ENCODE measurements at places on chromosomes 4 and X.
A peak's percentile ranks its signal among the peaks of the same experiment; 100 is the strongest.

GRCh38 chr4:140158365-140159030 lies 4.5 kb upstream of the MAML3 start:
- DNase-seq = no peak

DNA sequence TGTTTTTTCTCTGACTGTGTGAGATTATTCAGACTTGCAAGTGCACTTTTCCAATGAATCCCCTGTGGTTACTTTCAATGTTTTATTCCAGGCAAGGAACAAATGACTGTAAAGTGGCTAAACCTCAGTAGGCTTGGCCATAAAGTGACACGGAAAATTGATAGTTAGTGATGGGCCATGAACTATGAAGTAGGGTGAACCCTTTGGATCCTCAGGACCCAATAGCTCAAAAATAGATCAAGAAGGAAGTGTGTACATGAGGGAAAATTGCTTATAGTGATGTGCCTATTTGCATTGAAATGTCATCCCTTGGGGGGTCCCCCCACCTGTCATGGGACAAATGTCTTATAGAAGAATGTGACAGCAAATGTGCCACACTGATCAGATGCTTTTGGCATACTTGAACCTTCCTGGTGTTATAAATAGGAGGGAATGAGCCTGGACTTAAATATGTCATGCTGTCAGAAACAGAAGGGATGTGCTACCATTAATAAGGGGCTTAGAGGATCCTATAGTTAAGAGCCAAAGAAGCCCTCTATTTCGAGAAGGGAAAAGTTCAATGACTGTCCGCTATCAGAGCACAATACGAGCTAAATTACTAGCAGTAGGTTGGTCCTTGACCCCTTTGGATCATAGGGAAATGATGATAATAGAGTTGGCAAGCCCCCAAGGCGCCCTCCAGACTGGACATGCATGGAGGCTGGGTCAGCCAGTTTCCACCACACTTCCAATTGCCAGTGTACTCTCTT lies 30.3 kb downstream of the SLC16A2 start:
- no peak for DNase-seq

DNA sequence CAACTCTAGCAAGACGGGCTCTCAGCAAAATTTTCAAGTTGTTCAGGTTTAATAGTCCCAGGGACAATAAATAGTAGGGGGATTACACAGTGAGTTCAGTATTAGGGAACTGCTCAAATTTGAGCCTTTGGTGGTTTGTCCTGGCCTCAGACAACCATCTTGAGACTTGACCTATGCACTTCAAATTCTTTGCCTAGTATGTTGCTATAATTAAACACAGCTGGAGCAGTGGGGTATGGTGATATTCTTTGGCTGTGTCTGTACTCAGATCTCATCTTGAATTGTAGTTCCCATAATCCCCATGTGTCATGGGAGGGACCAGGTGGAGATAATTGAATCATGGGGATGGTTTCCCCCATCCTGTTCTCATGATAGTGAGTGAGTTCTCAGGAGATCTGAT lies 43.3 kb upstream of the TEX13A start:
- no peak for DNase-seq

- no peak for DNase-seq
These were observed 50.3 kb upstream of the OTUD4 start for GRCh38 chr4:145230726-145231125.

DNA sequence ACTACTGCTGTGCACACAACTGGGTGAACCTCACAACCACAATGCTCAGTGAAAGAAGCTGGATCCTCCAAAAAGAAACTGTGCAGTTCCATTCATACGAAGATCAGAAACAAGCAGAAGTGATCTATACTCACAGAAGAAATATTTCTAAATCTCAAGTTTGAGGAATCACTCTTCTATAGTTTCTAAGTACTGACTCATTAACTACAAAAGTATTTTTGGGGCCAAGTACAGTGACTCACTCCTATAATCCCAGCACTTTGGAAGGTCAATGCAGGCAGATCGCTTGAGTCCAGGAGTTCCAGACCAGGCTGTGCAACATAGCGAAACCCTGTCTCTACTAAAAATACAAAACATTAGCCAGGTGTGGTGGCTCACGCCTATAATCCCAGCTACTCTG lies 51.3 kb upstream of the RELL1 start:
- no peak for DNase-seq

DNA sequence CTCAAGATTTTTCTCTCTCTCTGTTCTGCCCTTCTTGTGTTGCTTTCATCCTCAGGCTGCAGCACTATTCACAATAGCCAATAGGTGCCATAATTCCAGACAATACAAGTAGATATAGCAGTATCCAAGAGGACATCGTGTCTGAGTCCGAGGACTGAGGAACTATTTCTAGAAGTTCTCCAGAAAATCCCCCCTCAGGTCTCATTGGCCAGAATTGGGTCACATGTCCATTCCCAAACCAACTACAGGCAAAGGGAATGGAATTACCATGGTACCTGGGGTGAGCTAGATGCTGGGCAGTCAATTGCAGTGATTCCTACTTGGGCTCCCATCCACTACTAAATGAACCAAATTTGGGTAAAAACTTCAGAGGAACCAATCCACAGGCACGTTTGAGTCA lies 301.9 kb upstream of the RASGEF1B start:
- DNase-seq = no peak

DNA sequence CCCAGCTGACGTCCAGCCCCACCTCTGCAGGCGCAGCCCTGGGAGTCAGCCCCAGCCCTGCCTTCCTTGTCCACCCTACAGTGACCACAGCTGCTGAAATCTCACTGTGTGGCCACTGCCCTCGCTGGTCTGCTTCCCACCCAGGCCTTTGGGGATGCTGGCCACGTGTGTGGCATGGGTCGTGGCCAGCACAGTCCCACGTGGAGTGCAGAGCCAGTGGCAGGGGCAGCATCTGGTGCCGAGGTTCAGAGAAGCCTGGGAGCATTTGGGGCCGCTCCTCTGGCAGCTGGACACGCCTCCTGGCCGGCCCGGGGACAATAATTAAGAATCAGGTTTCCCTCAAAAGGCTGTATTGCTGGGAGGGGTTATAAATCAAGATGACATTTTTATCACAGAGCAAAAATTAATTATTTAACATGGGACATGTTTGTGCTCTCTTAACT lies 92.1 kb downstream of the HMX1 start:
- no peak for DNase-seq

- DNase-seq = no peak
These were observed 78.9 kb upstream of the ZCCHC13 start for GRCh38 chrX:74225111-74225510.

GRCh38 chr4:35772291-35772690 lies 472.0 kb downstream of the ARAP2 start:
- no peak for DNase-seq

DNA sequence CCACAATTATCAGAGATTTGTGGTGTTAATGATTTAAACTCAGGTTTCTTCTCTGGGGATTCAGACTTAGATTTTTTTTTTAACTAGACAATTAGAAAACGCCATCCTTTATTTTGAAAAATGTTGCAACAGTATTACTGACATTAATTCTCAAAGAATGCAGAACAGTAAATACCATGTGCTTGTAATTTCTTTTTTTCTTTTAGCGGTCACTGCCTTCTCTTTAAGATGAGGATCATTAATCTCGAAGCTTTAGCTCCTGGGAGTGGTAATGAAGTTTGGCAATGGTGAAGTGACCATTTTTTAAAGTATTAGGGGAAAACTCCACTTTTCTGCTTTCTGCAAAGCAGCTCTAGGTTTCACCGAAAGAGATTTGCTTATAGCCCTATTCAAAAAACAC lies 164.0 kb upstream of the MBNL3 start:
- DNase-seq = no peak

GRCh38 chr4:128386761-128387599 lies 99.4 kb upstream of the PGRMC2 start:
- peak; percentile 90 for DNase-seq

DNA sequence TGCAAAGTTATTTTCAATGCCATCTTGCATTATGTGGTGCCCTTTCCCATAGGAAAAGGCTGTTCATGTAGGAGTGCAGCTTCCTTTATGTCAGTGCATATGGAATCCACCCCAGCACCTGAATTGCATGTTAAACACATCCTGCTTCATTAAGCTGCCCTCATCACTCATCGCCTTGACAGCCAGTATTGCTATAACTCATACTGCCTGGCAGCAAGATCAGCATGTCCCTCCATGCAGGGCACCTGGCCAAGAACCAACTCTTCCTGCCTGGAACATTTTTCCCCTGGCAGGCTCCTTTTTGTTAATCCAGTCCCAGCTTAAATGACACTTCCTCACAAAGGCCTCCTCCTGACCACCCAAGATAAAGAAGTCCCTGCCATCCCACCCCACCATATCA lies 23.5 kb upstream of the CA5B start:
- no peak for DNase-seq

GRCh38 chr4:56787380-56787779 lies 34.1 kb downstream of the SPINK2 start:
- DNase-seq = no peak

- no peak for DNase-seq
These were observed 142.7 kb upstream of the MAP3K15 start for GRCh38 chrX:19658030-19658429.

DNA sequence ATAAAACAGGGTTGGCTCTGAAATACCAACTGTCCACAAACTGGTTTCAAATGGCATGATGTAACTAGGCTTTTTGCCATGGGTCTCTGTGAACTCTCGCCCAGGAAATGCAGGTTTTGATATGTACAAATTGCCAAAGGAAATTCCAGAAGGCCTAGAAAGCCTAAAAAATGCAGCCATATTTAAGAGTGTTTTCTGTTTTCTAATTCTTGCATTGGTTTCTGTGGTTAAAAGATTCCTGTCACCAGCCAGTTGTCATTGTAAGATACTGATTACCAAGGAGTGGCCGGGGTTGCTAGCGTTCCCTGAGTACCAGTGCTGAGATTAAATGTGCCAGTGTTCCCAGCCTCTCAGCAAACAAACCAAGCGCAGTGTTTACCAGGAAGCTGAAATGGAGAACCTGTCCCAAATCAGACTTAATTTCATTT lies 53.9 kb upstream of the SORBS2 start:
- no peak for DNase-seq

GRCh38 chr4:18033111-18034085 lies 11.8 kb upstream of the LCORL start:
- no peak for DNase-seq

DNA sequence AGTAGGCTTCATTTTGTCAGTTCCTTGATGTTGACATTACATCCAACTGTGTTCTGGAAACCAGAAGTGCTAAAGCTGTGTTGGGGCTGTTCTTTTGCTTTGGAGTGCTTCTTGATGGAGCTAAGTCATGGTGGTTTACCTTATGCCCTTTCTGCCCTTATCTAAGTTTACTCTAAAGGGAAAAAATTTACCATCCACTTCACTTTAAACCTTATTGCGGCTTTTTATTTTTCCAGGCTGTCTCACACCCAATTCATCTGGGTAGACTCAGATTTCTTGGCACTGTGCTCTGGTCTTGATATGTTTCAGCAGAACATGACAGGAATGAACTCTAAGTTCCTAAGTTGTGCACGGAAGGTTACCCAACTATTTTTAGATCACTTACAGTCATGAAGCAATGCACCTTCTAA lies 104.7 kb upstream of the TTC29 start:
- no peak for DNase-seq

DNA sequence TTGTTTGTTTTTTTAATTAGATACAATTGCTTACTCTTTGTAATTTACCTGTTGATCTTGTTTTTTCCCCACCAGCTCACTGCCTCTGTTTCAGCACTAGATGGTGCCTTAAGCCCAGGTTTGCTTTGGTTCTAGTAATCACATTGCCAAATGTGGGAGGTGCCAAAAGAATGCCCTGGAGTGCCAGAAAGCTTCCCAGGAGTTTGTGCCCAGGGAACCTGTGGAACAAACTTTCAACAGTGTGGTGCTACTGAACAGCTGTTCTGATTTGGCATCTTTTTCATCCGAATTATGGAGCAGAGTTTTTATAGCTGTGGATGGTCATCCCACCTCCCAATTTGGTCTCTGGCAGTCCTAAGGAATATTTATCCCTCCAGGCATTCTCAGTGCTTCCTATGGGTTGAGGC lies 1000.7 kb downstream of the STIM2 start:
- peak; percentile 1 for DNase-seq

GRCh38 chr4:143420227-143420626 lies 83.6 kb downstream of the GAB1 start:
- DNase-seq = no peak

DNA sequence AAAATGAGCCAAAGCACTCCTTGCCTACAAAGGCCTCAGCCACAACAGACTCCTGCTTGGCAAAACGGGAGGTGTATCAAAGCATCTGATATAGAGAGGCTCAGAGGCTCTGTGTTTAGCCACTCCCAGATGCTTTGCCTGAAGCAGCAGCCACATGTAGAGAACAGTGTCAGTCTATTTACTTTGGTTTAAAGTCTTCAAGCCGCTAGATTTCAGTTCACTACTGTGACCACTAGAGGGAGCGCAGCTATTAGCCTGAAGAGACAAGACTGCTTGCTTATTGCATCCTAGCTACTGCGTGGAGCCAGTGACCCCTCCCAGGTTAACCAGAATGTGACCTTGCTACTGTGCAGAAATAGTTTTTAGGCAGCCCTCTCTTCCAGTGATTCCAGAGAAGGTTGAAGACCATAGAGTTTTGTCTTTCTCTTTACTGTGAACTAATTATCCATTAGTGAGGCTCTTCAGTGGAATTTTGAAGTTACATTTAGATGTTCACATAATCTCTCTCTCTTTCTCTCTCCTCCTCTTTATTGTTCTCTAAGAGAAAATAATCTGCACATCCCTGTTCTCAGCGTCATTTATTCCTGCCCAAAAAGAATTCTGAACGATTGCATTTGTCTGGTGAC lies 39.3 kb downstream of the BMP3 start:
- DNase-seq = peak; percentile 57

GRCh38 chr4:150337734-150338133 lies 244.2 kb upstream of the MAB21L2 start:
- DNase-seq = peak; percentile 54

- peak; percentile 76 for DNase-seq
These were observed 121.6 kb upstream of the FAT1 start for GRCh38 chr4:186845137-186845842.

- DNase-seq = no peak
These were observed 179.1 kb upstream of the NDST4 start for GRCh38 chr4:115292320-115293092.

- no peak for DNase-seq
These were observed 889.7 kb downstream of the PDHA2 start for GRCh38 chr4:96729641-96730040.

DNA sequence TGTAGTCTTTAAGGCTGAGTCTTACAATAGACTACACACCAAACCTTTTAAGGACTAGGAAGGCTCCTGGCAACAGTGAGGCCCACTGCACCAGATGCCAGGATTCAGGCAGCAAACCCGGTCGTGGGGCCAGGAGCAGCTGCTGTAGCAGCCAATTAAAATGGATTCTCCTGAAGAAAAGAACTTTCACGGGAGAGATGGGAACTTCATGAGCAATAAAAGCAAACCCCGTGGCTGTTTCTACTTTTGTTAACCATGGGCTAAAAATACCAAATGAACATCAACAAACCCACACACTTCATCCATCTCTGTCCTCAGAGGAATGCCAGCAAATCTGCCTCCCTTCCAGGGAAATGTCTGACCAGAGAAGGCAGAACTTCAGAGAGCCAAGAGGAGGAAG lies 101.4 kb downstream of the BTC start:
- DNase-seq = peak; percentile 27

- no peak for DNase-seq
These were observed 9.2 kb downstream of the RFC1 start for GRCh38 chr4:39357002-39357401.

- no peak for DNase-seq
These were observed 63.7 kb upstream of the HHIP start for GRCh38 chr4:144582105-144582850.
